ENCODE measurements at places on chromosomes 2 and 18.

- no peak for DNase-seq
Observed at GRCh38 chr2:204947405-204947804, 402.1 kb downstream of the PARD3B start.

GRCh38 chr2:231228223-231228622 is 29.8 kb downstream of the ARMC9 start:
- DNase-seq, result peak; percentile 35

DNA sequence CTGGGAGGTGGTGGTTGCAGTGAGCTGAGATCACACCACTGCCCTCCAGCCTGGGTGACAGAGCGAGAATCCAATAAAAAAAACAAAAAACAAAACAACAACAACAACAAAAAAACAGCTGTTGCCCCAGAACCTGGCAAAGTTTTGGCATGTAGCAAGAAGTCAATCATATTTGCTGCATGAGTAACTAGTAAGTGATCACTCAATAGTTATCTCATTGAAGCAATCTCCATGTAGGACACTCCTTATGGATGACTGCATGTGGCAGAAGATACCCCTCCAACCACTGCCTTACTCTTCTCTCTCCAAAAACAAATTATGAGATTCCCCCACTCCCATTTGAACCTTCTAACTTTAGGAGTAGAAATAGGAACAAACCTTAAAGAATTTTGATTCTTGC is 113.7 kb downstream of the TTC27 start:
- DNase-seq, result no peak

GRCh38 chr2:25251071-25251421 is 82.7 kb upstream of the POMC start:
- DNase-seq, result no peak

GRCh38 chr2:23037596-23037995 is 347.4 kb upstream of the KLHL29 start:
- DNase-seq, result no peak

GRCh38 chr18:50232419-50232818 is 33.9 kb downstream of the CFAP53 start:
- peak; percentile 9 for DNase-seq

DNA sequence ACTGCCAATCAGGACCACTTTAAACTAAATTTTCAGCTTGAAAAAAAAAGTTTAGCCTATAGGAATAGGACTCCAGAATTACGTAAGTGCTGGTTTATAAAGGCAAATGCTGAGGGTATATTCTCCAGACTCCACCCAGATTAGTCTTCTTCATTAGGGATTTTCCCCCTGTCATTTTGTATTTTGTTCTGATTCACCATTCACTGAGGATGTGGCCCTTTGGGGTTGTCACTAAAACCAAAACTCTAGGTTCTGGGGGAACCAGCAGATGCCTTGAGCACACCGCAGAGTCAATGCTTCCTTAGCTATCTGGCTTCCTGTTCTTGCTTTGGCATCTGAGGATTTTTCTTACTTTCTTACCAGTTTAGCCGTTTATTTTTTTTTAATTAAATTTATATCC is 10.5 kb downstream of the SCYGR4 start:
- DNase-seq, result no peak

DNA sequence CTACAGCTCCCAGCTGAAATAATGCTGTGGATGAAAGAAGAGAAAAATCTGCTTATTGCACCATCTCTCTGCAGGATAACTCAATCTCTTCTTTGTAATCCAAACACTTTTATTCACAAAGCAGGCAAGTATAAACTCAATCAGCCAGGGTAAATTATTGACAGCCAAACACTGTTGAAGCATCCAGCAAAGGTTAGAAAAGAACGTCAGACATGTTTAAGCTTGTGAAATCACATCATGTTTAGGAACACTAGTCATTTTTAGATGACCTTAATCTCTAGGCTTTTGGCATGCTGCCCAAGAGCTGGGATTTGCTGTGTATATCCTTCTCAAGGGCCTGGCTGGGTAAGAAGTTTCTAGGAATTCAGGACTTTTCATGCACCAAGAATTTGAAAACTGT is 1148.1 kb upstream of the FANCL start:
- DNase-seq, result peak; percentile 60

GRCh38 chr2:195687320-195688086 is 30.5 kb downstream of the SLC39A10 start:
- DNase-seq, result peak; percentile 81

- peak; percentile 70 for DNase-seq
Observed at GRCh38 chr2:96374211-96374951, 38.8 kb downstream of the NCAPH start.

DNA sequence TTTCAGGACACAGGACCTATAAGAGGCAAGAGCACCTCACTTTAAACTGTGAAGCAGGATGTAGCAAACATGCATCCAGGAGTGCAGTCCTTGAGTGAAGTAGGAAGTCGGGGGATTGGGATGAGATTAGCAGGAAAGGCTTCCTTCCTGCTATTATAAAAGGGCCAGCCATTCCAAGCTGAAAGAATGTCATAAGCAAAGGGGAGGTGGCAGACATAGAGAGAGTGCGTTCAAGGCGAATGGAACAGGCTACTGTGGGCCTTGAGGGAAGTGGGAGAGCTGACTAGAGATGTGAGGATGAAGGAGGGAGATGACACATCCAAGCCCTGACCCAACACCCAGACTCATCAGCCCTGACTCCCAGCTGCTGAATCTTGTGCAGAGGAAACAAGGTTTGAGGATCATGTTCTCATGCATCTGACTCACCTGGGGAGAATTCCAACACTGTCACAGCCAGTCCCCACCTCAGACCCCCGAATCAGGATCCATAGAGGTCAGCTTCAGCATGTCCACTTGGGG is 63.9 kb downstream of the GYPC start:
- no peak for DNase-seq

GRCh38 chr2:64119369-64119768 is 24.9 kb downstream of the PELI1 start:
- no peak for DNase-seq

- DNase-seq, result peak; percentile 34
Observed at GRCh38 chr2:33133454-33133952, 186.8 kb downstream of the LTBP1 start.

- no peak for DNase-seq
Observed at GRCh38 chr2:57888463-57888862, 158.1 kb upstream of the VRK2 start.

DNA sequence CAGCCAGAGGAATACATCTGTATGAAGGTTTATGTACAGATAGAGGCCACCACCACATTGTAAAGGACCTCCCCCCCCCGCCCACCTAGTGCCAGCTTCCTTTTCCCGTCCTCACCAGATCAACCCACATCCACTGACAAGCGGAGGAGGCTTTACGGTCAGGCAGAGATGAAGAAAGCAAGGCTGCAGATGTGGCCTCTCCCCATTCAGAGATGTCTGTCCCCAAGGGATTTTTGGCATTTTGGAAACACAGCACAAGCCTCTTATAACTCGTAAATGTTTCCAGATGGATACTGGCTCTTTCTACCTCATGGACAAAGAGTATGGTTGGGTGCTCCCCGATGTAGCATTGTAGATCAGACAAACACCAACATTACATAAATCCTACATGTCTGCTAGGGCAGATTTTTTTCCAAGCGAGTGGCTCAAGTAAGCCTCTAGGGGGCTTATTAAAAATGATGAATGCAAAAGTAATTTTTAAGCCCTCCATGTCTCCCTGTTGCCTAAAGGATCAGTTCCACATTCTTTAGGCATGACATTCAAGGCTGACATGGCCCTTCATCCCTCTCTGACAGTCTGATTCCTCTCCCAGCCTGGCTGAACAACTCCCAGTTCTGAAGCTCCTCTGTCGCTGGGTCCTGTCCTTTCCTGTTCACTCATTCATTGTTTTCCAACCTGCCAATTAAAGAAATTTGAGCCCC is 11.7 kb downstream of the VIT start:
- DNase-seq, result peak; percentile 38

- DNase-seq, result no peak
Observed at GRCh38 chr2:23679044-23679443, 247.9 kb downstream of the ATAD2B start.

DNA sequence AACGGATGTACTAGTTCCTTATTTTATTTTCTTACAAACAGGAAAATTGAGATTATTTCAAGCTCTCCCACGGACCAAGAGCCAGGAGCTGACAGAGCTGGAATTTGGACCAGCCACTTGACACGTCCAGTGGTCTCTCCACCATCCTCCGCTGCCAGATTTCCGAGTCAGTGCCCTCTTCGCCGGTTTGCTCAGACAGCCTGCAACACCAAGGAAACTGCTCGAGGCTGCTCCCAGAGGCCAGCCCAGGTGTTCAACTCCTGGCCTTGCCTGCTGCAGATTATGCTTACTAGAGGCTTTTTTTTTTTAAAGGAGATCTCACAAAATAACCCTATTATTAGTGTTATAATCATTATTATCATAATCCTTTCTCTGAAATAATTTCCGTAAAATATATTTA is 779.8 kb downstream of the RNF144A start:
- no peak for DNase-seq

GRCh38 chr2:101881131-101881530 is 110.6 kb upstream of the IL1R2 start:
- no peak for DNase-seq

- no peak for DNase-seq
Observed at GRCh38 chr2:85797921-85798320, 44.1 kb downstream of the ATOH8 start.

DNA sequence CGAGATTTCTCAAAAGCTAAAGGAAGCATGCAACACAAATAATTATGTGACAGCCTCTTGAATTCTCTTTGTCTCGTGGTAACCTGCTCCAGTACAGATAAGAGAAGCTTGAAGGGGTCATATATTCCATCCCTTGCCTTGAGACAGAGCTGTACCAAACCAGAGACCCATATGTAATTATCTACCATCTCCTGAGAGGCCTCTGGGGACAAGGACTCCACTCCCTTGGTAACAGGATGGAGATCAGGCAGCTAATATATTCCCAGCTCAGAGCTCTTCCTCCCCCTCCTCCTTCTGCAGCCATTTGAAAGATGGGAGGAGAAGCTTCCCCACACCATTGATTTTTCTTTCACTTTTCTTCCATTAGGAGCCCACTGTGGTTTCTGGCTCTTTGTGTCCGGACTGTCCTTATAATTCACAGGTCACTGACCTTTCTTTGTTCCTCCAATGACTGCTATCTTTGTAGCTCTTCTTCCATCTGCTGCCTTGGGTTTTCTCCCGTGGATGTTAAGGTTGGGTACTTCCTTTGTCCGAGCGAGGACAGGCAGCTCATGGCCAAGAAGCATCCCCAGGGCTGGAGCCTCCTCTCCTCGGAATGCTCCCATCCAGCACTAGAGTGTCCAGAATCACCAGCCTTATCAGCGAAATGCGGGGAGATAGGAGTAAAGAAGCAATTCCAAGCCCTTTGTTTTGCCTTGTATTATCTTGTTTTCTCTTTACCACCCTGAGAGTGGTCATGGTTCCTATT is 72.6 kb upstream of the STPG4 start:
- peak; percentile 92 for DNase-seq

DNA sequence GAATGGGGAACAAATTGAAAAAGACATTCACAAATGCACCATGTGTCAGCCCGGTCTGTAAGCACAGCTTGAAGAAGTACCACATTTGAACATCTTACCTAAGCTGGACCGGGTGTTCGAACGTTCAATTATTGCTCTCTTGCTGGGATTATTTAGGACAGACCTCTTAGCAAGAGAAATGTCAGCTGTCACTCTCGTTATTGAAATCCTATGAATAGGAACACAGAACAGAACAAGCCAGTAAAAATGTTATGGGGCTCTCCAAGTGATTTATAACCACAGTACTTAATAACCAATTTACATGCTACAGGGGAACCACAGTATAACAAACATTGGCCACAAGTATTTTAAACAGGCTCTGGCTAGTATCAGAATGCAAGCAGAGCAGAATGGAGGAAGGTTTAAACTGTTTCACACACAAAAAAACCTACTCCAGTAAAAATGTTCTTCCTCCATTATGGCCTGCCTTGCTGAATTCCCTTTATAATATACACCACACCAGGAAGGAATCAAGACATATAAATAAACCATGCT is 32.5 kb upstream of the ARL5A start:
- no peak for DNase-seq

DNA sequence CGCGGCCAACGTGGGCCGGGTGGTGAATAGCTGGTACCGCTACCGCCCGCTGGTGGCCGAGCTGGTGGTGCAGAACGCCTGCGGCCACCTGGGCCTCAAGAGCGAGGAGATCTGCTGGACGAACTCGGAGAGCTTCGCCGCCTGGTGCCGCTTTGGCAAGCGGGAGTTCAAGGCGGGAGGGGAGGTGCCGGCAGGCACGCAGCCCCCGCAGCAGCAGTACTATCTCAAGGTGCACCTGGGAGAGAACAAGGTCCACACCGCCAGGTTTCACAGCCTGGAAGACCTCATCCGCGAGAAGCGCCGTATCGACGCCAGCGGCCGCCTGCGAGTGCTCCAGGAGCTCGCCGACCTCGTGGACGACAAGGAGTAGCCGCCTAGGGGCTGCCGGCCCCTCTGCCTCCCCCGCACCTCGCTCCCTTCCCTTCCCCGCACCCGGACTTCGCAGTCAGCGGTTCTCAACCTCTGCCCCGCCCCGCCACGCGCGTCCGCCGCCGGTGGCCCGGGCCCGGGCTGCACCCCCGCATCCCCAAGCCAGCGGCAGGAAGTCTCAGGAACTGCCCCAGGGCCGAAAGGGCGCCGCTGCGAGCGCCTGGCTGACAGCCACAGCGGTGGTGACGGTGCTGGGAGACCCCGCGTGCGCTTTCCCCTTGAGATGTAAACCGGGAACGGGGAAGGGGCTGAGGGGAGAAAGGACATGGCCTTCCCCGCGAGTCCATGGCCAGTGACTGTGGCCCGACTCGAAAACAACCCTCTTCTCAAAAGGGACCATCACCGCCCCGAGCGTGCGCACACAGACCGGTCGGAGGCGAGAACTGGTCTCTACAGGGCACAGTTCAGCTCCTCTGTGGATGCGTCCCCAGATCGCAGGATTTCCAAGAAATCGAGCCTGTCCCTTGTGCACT is 2.2 kb downstream of the LRATD1 start:
- peak; percentile 94 for DNase-seq
